ENCODE measurements at places on chromosomes 3 and 15.
A peak's percentile ranks its signal among the peaks of the same experiment; 100 is the strongest.

GRCh38 chr3:177810162-177810623 lies 612.9 kb upstream of the TBL1XR1 start:
- DNase-seq: no peak

DNA sequence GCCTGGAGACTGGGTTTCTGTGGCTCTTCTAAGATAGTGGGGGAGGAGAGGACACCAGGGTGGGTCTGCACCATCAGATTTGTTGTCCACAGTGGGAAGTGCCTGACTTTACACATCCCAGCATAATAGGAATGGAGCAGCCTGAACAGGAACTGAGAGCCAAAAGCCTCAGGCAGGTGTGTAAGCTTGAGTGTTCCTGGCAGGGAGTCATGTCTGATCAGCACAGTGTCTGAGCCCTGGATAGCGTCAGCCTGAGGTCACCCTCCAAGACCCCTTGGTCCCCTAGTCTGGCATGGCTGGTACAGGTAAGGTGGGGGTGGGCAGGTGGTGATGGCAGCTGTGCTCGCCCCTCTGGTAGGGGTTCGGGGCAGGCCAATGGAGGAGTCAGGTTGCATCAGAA lies 20.2 kb downstream of the INSYN1 start:
- DNase-seq: peak; percentile 16

- DNase-seq: no peak
Measured at GRCh38 chr3:31530039-31530959, 2.4 kb upstream of the STT3B start.

- DNase-seq: no peak
Measured at GRCh38 chr15:52529341-52529924, 753 bp upstream of the MYO5A start.

DNA sequence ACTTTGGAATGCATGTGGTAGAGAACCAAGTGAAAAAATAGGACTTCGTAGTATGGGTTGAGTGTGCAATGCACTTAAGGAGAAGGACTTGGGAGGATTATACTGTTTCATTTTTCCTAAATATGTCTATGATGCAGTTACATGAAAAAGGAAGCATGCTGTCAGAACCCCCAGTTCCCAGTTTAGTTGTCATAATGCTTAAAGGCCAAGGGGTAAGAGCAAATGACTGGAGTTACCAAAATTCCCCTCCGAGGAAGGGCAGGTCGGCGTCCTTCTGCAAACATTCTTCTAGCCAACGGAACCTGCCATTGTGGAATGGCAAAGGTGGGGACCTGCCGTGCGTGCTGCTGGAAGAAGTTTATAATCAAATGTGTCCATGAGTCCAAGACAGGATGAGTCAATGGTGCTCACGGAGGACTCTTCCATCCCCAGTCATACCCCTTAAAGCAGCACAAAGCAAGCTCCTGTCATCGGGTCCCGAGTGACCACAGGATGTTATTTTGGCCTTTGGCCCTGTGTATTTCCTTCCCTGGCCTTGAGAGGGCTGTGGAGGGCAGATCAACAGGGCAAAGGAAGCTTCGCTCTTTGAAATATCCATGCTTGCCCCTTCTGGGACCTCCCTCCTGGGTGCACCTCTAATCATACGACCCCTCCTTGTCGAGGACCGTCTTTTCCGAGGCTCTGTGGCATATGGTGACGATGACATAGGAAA lies 93.2 kb downstream of the SLCO3A1 start:
- no peak for DNase-seq

DNA sequence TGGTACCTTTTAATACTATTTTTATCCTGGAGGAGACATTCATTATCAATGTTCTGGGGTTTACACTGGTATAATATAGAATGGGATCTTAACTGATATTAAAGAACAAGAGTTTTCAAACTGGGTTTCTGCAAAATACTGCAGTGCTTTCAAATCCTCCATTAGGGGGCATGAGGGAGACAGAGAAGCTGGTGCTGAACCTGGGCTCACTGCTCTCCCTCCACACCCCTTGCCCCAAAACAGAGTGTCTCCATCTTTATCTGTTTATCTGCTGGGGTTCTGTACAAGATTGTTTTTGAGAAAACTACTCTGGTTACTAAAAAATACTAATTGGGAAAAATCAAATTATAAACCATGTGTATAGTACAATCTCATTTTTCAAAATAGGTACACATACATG lies 41.7 kb downstream of the CADPS start:
- no peak for DNase-seq

DNA sequence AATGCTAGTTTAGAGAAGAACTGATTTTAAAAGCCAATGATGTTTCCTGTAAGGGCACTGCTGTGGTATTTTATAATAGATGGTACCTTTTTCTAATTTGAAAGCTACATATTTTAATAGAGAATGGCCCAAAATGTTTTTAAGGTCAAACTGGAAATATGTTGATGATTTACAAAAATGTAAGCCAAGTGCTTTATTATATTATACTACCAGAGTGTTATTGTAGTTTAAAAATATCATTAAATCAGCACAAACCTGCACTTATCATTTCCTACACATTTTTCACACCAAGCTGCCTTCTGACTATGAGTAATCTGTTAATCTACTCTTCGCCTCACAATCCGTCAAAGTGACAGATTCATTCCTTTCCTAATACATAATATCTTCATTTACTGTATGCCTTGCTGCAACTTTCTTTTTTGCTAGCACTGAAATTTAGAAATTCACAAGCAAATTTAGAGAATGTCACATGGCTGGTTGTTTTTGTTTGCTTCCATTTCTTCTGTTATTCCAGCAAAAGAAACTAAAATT lies 126.4 kb upstream of the FAM3D start:
- DNase-seq: no peak

DNA sequence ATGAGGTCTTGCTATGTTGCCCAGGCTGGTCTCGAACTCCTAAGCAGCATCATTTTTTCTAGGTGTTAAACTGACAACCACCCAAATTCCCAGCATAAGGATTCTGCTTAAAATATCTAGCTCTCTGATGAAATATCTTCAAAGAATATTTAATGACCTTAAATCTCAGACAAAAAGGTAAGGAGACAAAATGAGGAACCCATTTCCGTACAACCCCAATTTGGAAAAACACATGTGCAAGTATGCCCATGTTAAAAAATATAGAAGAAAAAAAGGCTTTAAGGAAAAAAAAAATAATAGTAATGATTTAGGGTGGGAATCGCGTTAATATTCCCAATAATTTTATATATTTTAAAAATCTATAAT lies 1.4 kb upstream of the SACM1L start:
- DNase-seq: no peak

DNA sequence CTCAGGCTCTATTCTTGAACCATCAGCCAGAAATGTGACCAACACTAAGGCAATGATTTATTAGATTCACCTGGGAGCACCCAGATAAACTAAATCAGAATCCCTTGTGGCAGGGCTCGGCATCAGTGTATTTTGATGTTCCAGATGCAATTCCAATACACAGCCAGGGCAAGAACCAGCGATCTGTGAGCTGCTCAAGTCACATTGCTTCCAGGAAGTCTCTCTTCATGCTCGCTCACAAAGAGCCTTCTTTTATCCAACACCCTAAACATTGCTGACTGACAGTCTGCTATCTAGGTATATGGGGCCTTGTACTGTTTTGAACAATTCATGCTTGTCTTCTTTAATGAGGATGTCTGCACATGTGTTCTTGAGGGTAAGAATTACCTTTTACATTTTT lies 40.9 kb upstream of the GOLGA8J start:
- no peak for DNase-seq

GRCh38 chr3:177089901-177090300 lies 107.4 kb downstream of the TBL1XR1 start:
- DNase-seq: no peak

DNA sequence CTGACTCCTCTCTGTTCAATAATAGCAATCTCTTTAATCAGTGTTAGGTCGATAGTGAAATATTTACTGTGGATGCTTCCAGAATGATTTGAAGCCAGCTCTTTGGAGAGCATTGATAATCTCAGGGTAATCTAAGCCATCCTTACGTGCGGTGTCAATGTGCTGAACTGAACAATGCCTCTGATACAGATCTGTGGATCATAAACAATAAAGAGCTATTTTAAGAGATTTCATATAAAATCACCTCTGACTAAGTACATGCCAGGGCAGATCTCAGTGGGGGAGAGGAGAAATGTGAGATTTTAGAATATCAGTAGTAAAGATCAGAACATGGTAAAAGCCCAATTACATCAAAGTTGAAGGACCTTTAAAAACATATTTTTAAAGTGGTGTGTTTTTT lies 319.3 kb upstream of the GBE1 start:
- DNase-seq: no peak

GRCh38 chr3:142650001-142650693 lies 54.0 kb downstream of the PLS1 start:
- DNase-seq: no peak

- DNase-seq: no peak
Measured at GRCh38 chr3:109411547-109411946, 74.2 kb upstream of the DPPA4 start.

DNA sequence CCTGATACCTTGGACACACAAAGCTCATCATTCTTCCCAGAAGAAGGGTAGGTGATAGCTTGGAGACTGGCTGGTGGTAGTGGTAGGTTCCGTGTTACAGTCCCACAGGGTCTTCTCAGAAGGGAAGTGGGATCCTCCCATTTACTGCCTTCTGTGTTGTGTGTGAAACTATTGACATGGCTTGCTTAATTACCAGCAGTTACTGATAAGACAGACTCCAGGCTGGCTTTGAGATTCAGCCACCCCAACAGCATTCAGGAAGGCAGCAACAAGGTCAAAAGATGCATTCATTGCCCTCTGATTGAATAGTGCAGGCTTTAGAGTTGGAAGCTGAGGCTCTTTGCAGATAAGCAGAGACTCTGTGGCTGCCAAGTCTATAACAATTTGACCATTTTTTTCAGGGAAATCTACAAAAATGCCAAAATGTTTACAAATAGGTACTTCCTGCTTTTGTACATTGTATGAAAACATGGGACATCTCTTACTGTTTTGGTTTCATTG lies 7.7 kb downstream of the ARNT2 start:
- no peak for DNase-seq

Measured in NCI-H345 (cell line).